ENCODE measurements at places on chromosomes 16 and 17.

- no peak for DNase-seq
Measured at GRCh38 chr17:41009301-41009760, 403 bp upstream of the KRTAP3-1 start.

DNA sequence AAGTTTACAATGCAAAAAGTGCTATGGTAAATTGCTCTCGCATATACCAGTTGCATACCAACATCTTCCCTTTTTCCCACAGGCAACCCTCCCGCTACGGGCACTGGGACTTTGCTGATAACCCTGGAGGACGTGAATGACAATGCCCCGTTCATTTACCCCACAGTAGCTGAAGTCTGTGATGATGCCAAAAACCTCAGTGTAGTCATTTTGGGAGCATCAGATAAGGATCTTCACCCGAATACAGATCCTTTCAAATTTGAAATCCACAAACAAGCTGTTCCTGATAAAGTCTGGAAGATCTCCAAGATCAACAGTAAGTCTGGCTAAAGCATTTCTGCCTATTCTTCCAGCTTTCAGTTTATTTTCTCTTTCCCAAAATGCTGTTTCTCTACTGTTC, 27.9 kb upstream of the HSBP1 start:
- DNase-seq = no peak

DNA sequence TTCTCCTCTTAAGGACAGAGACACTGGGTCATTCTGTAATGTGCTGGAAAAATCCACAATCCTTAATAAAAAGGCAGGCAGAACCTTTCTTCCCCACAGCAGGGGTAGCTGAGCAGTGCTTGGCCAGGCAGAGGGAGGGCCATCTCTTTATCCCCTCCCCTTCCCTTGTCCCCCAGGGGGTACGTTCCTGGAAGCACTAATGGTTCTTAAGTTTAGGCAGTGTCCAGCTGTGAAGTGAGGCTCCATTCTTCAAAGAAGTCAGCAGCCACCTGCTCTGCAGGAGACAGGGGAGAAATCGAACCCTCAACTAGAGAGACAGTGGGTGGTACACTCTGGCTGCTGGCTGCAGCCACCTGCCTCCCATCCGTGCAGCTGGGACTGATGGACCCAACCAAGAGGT, 533.9 kb upstream of the CDH11 start:
- no peak for DNase-seq

DNA sequence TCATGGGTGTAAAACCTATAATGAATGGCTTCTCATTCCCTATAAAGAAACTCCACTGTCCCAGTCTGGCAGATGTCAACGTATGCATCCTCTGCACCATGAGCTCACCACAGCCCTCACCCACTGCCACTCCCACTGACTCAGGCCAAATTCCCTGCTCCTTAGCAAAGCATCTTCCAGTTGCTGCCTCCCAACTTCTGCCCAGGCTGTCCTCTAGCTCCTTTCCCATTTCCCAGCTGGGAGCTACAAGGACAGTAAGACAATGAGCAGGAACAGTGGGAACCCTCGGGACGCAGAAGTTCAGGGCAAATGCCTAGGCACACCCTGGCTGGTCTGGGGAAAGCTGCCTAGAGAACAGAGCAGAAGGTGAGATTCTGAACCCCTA, 9.1 kb upstream of the THAP11 start:
- DNase-seq = no peak

- no peak for DNase-seq
Measured at GRCh38 chr16:67552476-67552875, 9.8 kb upstream of the CTCF start.

GRCh38 chr17:37221865-37222264, 153.9 kb upstream of the C17orf78 start:
- no peak for DNase-seq

DNA sequence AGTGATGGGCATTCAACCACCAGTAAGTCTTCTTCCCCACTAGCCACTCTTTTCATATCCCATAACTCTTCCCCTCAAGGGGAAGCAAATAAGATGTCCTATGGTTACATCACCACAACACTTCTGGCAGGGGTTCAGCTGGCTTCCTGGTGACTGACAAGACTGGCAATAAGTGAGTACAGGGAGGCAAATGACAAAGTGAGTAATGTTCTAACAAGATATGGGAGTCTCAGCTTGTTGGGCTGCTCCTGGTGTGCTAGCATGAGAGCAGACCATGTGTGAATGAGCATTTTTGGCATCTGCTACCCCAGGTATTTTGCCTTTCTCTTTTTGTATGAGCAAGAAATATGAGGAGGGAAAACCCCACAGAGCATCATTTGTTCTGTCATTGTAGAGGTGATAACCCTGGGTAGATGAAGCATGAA, 9.9 kb downstream of the TMIGD1 start:
- DNase-seq = no peak

DNA sequence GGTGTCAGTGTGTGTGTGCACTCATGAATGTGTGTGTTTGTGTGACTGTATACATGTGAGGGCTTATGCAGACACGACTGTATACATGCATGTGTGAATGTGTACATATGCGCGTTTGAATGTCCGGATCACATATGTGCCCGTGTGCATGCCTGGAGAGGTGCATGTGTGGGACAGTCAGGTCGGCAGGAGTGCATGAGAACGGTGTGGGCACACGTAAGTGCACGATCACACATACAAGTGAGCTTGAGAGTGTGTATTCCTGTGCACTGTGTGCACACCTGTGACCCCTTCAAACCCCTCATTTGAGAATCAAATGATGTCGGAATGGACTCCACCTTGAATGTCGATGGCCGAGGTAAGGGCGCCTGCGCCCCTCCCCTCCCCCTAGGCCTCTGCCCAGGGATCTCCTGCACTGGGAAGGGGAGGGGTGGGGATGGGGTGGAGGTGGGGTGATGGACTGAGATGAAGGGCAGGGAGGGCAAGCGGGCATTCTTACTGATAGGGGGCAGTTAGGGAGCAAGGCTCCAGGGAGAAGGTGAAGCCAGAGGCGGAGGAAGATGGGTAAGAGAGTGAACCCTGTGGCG, 601 bp upstream of the NGFR start:
- no peak for DNase-seq

DNA sequence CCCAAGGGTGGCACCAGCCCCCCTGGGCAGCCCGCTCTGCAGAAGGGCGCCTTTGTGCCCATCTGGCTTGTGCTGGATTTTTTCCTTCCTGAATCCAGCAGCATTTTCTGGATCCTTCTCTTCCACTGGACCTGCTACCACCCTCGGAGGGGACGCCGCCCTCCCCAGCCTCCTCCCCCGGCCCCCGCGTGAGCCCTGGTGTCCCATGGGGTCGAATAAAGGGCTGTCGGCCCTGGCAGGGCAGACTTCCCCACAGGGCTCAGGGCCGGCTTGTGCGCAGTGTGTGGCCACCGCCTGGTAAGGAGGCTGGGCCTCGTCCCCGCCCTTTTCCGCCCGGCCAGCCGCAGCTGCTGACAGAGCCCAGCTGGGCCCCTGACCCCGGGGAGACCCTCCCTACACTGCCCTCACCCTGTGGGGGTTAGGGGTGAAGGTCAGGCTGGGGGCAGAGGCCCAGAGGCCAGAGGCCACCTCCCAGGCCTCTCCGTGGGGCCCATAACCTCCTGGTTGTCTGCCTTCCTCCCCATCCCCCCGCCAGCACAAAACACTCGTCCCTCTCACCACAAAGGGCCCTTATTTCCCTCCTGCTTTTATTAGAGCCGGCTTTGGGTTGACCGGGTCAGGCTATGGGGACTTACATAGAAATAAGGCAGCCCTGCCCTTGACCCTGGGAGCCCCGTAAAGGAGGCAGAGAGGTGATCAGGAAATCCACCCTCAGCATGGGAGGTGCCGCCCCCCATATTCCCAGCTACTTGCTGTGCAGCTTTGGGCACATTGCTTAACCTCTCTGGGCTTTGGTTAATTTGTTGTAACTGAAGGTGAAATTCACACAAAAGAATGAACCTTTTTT, 179.3 kb upstream of the CIBAR2 start:
- no peak for DNase-seq

- DNase-seq = no peak
Measured at GRCh38 chr16:77612596-77612995, 109.7 kb upstream of the NUDT7 start.

DNA sequence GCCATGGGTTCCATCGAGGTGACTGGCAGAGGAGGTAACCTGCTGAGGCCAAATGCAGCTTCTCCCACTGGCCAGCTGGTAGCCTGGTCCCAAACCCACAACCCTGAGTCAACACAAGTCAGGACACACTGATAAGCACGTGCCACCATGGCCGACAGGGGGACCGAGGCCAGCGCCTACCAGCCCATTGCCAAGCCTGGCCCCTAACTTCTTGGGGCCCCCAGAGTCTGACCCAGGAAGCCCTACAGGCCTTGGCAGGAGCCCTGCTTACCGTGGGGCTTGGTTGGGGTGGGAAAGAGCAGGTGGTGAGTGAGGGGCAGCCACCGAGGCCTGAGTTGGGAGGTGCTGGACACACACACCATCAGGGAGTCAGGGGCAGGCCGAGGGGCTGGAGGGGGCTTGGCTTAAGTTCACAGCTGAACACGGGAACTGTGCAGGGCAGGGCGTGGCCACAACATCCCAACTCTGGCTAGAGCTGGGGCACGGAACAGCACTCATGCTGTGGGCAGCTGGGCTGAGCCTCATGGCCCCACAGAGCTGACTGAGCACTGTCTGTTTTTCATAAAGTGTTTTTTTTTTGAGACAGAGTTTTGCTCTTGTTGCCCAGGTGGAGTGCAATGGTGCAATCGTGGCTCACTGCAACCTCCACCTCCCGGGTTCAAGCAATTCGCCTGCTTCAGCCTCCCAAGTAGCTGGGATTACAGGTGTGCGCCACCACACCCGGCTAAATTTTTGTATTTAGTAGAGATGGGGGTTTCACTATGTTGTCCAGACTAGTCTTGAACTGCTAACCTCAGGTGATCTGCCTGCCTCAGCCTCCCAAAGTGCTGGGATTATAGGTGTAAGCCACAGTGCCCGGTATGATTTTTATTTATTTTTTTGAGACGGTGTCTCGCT, 5.5 kb downstream of the MRPL28 start:
- no peak for DNase-seq

DNA sequence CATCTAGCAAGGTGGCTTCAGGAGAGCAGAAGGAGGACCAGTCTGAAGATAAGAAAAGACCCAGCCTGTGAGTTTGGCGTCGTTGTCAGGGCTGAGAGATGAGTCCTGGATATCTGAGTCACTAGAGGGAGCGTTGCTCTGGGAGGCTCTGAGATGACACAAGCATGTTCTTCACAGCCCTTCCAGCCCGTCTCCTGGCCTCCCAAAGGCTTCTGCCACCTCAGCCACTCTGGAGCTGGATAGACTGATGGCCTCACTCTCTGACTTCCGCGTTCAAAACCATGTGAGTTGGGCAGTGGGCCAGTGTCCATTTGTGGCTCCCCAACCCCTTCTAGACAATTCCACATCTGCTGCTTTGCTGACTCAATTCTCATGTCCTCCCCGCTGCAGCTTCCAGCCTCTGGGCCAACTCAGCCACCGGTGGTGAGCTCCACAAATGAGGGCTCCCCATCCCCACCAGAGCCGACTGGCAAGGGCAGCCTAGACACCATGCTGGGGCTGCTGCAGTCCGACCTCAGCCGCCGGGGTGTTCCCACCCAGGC, 2.3 kb downstream of the TGFB1I1 start:
- DNase-seq = no peak

DNA sequence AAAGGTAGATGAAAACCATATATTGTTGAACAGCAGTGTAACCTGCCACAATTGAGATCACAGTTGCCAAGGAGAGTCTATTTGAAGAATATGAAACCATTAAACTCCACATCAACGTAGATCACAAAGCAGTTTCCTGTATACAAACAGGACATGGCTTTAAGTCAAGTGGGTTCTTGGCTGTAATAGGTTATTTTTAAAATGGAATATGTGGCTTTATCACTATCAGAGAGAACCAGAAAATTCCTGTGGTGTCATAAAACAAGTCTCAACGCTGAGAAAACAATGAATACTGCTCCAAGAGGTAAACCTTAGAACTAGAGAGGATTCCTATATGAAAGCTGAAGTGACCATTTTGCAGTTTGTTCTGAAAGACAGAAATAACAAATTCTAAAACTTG, 999.7 kb downstream of the CDH11 start:
- no peak for DNase-seq

GRCh38 chr17:53313746-53314145, 509.0 kb upstream of the KIF2B start:
- DNase-seq = no peak

- DNase-seq = no peak
Measured at GRCh38 chr17:66341462-66341861, 39.0 kb downstream of the PRKCA start.

- DNase-seq = no peak
Measured at GRCh38 chr16:60073376-60073775, 1339.3 kb upstream of the GOT2 start.
